ENCODE measurements at places on chromosomes 13 and 19. TPM values are rescaled to one million over a fixed set of nuclear protein-coding genes. Genes with fewer than 3 reads are reported as not detected.

Gene GNG7
- total RNA-seq = under 0.01 TPM

Gene DGKH
- 3.3 TPM for total RNA-seq

Gene IRGC
- total RNA-seq = not detected

Gene FARSA
- 72.7 TPM for total RNA-seq

Gene SRRM5
- total RNA-seq = not detected

Gene GDF15
- 46.7 TPM for total RNA-seq

Gene ELSPBP1
- not detected for total RNA-seq

Gene ZNF471
- total RNA-seq = 0.89 TPM

Measured in bronchus fibroblast of lung (primary cell).